ENCODE measurements at places on chromosomes 7 and 10. TPM values are rescaled to one million over a fixed set of nuclear protein-coding genes. Genes with fewer than 3 reads are reported as not detected.

The LGI1 gene
- total RNA-seq, result 0.16 TPM

The SUN3 gene
- total RNA-seq, result not detected

The CDK14 gene
- 44.8 TPM for total RNA-seq

The FLNC gene
- total RNA-seq, result 193 TPM

The ASAH2 gene
- 1.5 TPM for total RNA-seq

The MEOX2 gene
- total RNA-seq, result 13.0 TPM

Measured in fibroblast of the aortic adventitia (primary cell).